ENCODE measurements at places on chromosomes 3 and 15. TPM values are rescaled to one million over a fixed set of nuclear protein-coding genes. Genes with fewer than 3 reads are reported as not detected.
A peak's percentile ranks its signal among the peaks of the same experiment; 100 is the strongest.

DNA sequence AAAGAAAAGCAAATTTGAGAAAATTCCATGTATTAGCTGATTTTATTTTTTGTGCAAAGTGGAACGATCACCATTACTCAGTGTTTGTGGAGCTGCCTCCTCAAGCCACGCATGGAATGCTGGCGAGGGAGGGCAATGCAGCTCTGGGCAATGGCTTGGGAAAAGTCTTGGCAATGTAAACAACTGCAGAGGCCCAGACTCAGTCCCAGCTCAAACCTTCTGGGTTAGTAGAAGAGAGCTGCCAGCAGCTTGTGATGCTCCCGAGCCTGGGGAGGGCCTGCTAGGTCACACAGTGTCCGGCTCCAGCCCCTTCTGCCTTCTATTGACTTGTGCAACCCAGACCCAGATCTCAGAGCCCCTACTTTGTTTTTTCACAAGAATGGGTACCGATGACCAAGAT is 4.3 kb downstream of the EPHB1 start:
- DNase-seq: no peak

DNA sequence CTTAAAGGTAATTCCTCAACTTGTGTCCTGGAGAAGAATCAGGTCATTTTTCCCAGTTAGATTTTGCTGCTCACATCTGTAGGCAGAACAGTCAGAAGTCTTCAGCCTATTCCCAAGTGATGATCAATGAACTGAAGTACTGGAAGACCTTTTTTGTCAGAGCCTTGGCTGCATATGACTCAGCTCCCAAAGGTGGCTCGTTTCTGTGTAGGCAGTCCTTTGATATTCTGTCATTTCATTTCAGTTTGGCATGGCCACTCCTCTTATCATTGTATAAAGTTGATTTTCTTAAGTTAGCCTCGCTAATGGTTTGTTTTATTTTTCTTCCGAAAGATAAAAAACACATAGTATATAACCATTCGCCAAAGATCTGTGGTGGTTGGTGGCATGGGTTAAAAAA is 90.7 kb downstream of the KLHL25 start:
- no peak for DNase-seq

- DNase-seq: no peak
Measured at GRCh38 chr15:50697109-50697797, 10.7 kb upstream of the TRPM7 start.

- DNase-seq: no peak
Measured at GRCh38 chr3:100400419-100400779, 490 bp downstream of the TOMM70 start.

DNA sequence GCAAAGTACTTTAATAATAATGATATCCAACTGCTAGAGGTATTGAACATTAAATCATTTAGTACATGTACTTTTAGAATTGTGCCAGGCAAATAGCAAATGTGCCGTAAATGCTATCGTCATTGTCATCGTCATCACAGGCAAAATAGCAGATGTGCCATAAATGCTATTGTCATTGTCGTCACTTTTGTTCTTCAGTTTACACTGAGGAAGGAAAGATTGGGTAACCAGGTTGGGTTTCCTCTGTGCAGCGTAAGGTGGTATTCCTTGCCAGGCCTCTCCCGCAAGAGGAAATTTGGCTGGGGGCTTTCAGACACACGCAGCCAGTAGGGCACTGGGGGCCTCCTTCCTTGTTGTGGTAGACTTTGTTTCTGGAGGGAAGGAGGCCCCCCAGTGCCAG is 26.4 kb downstream of the ABHD17C start:
- no peak for DNase-seq

- DNase-seq: peak; percentile 45
Measured at GRCh38 chr3:114498539-114499370, 204.9 kb downstream of the TIGIT start.

DNA sequence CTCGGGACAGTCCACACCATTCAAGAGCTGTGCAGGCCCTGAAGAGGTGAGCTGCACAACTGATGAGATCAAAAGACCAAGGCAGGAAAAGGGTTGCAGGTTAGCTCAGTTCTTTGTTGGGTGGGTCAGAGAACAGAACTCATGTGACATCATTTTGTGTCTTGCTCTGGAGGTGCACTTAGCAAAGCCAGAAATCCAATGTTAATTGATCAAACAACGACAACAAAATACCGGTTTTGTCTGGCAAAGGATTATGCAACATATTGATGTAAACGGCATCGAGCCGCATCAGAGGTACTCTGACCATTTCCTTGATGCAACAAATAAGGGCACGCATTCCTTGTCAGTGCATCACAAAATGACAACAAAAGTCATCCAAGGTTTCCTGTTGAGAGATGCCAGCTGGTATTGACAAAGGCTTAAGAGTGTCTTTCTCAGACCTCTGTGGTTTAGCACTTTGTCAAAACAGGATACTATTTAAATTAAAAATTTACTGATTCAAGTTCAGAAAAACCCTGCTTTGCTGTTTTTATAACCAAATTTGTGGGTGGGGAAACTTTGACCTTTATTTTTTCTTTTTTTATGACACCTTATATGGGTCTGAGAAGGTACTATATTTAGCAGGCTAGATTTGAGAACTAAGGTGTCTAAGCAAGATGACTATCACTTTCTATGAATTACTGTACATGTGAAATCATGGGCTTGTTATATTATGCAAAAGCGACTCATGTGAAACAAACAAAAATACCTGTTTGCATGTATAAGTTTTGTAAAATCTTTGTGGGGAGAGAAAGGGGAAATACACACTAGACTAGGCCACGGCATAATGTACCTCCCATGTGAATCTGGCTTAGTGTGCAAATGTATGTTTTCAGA is 496.1 kb downstream of the FOXP1 start:
- DNase-seq: peak; percentile 38

- no peak for DNase-seq
Measured at GRCh38 chr3:123066599-123066895, 278 bp upstream of the PDIA5 start.

DNA sequence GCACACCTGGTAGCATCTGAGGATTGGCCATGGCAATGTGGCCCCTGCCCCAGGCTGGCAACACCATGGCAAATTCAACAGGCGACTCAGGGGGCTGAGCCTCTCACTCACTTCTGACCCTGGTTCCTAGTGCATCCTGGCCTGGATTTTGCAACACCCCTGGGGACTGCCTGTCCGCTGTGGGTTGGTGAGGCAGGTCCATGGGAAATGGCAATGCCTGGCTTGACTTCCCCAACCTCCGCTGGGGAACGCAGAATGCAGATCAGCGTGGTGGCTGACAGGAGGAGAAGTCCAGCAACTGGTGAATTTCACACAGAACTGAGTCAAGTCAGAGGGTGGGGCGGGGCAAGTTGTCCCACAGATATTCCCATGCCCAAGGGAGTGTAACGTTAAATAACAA is 3.9 kb upstream of the PSTPIP1 start:
- no peak for DNase-seq

- DNase-seq: no peak
Measured at GRCh38 chr15:92870010-92870591, 30.0 kb upstream of the CHD2 start.

DNA sequence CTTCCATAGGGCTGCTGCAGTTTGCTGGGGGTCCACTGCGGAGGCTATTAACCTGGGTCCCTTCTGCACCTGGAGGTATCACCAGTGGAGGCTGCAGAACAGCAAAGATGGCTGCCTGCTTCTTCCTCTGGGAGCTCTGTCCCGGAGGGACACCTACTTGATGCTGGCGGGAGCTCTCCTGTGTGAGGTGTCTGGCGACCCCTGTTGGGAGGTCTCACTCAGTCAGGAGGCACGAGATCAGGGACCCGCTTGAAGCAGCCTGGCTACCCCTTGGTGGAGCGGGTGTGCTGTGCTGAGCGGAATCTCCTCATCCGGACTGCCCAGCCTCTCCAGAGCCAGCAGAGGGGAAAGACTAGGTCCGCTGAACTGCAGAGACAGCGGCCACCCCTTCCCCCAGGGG is 56.0 kb upstream of the CTXND1 start:
- no peak for DNase-seq

- DNase-seq: no peak
Measured at GRCh38 chr15:85091990-85092389, 110.3 kb downstream of the PDE8A start.

- no peak for DNase-seq
Measured at GRCh38 chr3:13177641-13178040, 104.4 kb upstream of the IQSEC1 start.

DNA sequence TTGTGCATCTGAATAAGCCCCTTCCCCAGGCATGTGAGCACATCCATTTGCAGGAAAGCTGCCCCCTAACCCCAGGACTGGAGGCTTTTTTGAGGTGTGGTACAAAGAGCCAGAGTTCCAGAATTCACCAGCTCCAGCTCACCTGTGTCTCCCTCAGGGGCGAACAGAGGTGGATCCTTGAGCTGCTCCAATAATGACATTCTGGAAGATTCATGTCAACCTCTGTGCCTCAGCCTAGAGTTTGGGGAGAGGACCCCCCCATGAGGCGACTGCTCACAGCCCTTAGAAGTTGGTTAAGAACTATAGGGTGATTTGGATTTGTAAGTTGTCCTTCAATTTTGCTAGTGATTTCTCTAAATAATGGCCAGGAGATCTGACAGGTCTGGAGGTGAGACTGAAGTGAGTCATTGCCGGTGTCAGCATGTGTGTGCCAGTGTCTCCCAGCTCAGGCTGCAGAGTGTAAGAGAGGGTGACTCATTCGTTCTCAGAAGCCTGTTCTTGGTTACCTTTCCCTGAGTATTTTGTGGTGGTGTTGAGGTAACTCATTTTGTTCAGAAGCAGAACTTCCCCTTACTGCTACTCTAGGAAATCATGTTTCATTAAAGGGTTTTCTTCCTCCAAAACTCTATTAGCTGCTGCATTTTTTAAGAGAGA is 136.9 kb upstream of the TOPAZ1 start:
- no peak for DNase-seq

Gene TBC1D23
- 19.2 TPM for total RNA-seq

Gene AGTR1
- total RNA-seq: 0.10 TPM

Gene ZBTB47
- 1.5 TPM for total RNA-seq

Gene TGM5
- total RNA-seq: not detected

Gene PLSCR1
- 25.0 TPM for total RNA-seq

Gene SST
- total RNA-seq: not detected

Gene MESP2
- not detected for total RNA-seq

All from NCI-H460 (cell line).